Aorta (tissue), 5 donors: ENCODE measurements at places on chromosomes 1 and 21. TPM values are rescaled to one million over a fixed set of nuclear protein-coding genes. Genes with fewer than 3 reads are reported as not detected.

DNA sequence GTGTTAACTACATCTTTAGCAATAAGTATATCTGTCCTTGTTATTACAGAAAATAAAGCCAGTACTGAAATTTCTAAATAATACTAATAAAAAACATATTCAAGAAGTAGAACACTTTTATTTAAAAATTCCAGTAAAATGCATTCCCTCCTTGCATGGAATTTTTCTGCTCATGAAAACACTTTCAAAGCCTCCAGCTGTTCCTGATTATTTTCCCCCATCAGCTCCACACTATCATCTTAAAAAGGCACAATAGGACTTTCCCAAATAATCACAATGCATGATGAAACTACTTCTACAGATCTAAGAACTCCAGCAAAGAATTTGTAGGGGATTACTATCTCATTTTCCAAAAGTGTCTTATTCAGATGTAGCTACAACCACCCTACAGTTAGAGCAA is 162.6 kb upstream of the USP25 start:
- no peak overlapping the region for H3K4me3 ChIP-seq
- no peaks in the 10 kb centered on the region for H3K4me1 ChIP-seq
- H3K36me3 ChIP-seq = no peaks in the 10 kb centered on the region
- no peaks in the 10 kb centered on the region for H3K27me3 ChIP-seq
- DNase-seq = no peak

GRCh38 chr1:115595279-115596079 is 46.3 kb upstream of the VANGL1 start:
- H3K36me3 ChIP-seq = no peaks in the 10 kb centered on the region
- H3K27ac ChIP-seq = no peak overlapping the region
- no peaks in the 10 kb centered on the region for H3K4me1 ChIP-seq
- H3K4me3 ChIP-seq = no peak overlapping the region
- no peaks in the 10 kb centered on the region for H3K27me3 ChIP-seq
- DNase-seq = peak; percentile 95

DNA sequence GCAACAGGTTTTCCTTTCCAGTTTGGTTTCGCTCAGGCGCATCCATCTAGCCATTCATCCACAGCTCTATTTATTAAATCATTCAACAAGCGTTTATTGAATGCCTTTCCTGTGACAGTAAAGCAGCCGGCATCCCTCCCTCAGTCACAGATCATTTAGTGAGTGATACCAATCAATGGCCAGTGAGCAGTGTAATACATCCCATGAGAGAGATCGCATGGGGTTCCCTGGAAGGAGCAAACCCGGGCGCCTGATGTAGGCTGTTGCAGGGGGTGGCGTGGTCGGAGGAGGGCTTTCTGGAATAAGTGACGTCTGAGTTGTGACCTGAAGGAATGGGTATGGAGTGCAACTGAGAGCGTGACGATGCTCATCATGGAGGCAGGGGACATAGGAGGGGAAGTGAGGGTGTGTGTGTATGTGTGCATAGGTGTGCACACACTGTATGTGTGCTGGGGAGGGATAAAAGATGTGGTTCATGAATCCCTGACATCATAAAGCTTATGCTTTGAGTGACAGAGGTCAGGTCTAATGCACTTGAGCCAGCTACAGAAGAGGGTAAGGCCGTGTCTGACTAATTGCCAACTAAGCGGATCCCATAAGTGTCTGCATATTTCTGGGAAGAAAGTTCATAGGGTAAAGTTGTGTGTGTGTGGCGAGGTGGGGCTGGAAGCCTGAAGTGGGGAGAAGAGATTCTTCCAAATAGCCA is 6.6 kb downstream of the FCMR start:
- H3K27me3 ChIP-seq = no peaks in the 10 kb centered on the region
- DNase-seq = no peak
- no peak overlapping the region for H3K4me3 ChIP-seq
- H3K4me1 ChIP-seq = no peaks in the 10 kb centered on the region
- H3K27ac ChIP-seq = no peak overlapping the region
- H3K36me3 ChIP-seq = no peaks in the 10 kb centered on the region

- H3K4me1 ChIP-seq = no peaks in the 10 kb centered on the region
- no peaks in the 10 kb centered on the region for H3K27me3 ChIP-seq
- no peak overlapping the region for H3K27ac ChIP-seq
These were observed 169.5 kb upstream of the GALNT2 start for GRCh38 chr1:229897501-229897900.

- H3K27me3 ChIP-seq = no peaks in the 10 kb centered on the region
- H3K27ac ChIP-seq = no peak overlapping the region
- H3K4me3 ChIP-seq = no peak overlapping the region
- H3K36me3 ChIP-seq = no peaks in the 10 kb centered on the region
- no peak for DNase-seq
These were observed 37.7 kb downstream of the SYNJ1 start for GRCh38 chr21:32690085-32690484.

GRCh38 chr21:40146216-40146837 is 279.1 kb downstream of the PCP4 start:
- H3K36me3 ChIP-seq = no peaks in the 10 kb centered on the region
- no peaks in the 10 kb centered on the region for H3K4me1 ChIP-seq
- no peak for DNase-seq
- no peak overlapping the region for H3K27ac ChIP-seq
- H3K4me3 ChIP-seq = no peak overlapping the region
- H3K27me3 ChIP-seq = no peaks in the 10 kb centered on the region

- no peaks in the 10 kb centered on the region for H3K27me3 ChIP-seq
- H3K4me3 ChIP-seq = no peak overlapping the region
- H3K27ac ChIP-seq = no peak overlapping the region
- H3K4me1 ChIP-seq = no peaks in the 10 kb centered on the region
- H3K36me3 ChIP-seq = no peaks in the 10 kb centered on the region
- DNase-seq = no peak
These were observed 690.5 kb upstream of the NR5A2 start for GRCh38 chr1:199336745-199337640.

GRCh38 chr1:114108751-114109255 is 44.9 kb downstream of the SYT6 start:
- H3K27ac ChIP-seq = no peak overlapping the region
- no peak overlapping the region for H3K4me3 ChIP-seq
- H3K36me3 ChIP-seq = no peaks in the 10 kb centered on the region
- H3K4me1 ChIP-seq = no peaks in the 10 kb centered on the region
- no peaks in the 10 kb centered on the region for H3K27me3 ChIP-seq
- no peak for DNase-seq

DNA sequence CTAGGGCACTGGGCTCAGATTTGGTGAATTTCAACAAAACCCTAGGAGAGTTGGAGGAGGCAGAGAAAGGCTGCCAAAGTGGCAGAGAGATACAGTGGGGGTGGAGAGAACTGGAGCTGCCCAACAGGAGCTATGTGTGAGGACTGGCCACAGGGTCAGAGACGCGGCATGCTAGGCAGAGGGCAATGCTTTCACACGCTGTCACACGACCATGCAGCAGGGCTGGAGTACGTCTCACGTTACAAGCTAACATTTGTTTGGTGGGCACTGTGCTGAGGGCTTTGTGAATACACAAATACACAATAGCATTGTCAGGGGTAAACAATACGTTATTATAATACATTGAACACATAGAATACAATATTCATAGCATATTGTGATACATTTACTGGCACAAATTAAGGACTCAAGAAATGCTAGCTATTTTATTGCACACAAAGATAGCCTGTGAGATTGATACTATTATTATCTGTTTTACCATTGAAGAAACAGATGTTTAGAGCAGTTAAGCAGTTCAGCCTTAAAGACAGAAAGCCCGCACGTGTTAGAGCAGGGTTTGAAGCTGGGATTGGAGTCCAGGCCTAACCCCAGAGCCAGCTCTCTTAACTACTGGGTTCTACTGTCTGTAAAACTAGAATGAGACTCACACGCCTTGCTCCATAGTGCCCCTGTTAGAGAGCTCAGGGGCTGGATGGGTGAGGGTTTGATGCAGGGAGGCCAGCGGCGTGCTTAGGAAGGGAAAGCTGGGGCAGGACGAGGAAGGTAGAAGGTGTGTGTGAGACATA is 4.5 kb downstream of the RAB7B start:
- no peaks in the 10 kb centered on the region for H3K36me3 ChIP-seq
- H3K4me1 ChIP-seq = peaks cover 2% of the 10 kb centered on the region
- H3K27me3 ChIP-seq = no peaks in the 10 kb centered on the region
- H3K27ac ChIP-seq = no peak overlapping the region
- DNase-seq = no peak

GRCh38 chr1:183279835-183280234 is 93.8 kb downstream of the LAMC2 start:
- peaks cover 2% of the 10 kb centered on the region for H3K4me1 ChIP-seq
- no peak overlapping the region for H3K27ac ChIP-seq
- H3K27me3 ChIP-seq = no peaks in the 10 kb centered on the region
- H3K36me3 ChIP-seq = no peaks in the 10 kb centered on the region

DNA sequence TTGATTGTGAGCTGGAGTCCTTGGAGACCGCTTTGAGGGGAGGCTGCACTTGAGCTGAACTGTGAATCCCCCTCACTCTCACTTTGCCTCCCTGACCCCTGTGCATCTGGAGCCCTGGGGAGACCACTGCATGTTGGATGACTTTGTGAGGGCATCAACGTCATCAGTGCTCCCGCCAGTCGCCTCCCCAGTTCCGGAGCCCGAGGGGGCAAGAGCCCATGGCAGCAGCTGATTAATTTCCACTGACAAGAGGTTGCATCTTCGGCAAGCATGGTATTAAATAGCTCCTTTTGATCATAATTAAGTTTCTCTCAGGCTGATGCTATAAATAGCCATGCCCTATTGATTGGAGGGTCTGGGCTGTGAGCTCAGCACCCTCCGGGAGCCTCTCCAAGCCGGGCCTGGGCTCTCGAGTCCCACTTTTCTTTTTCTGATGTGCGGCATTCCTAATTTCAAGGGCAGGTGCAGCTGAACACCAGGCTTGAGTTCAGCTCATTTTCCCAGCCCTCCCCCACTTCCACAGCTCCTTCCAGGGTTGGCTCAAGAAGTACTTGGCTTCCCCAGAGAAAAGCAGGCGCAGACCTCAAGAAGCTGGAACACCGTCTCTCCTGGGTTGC is 33.2 kb downstream of the KCND3 start:
- no peaks in the 10 kb centered on the region for H3K36me3 ChIP-seq
- no peak overlapping the region for H3K27ac ChIP-seq
- H3K27me3 ChIP-seq = no peaks in the 10 kb centered on the region
- no peak overlapping the region for H3K4me3 ChIP-seq

GRCh38 chr1:51147394-51147793 is 45.4 kb downstream of the C1orf185 start:
- no peaks in the 10 kb centered on the region for H3K4me1 ChIP-seq
- H3K4me3 ChIP-seq = no peak overlapping the region
- no peak overlapping the region for H3K27ac ChIP-seq
- no peaks in the 10 kb centered on the region for H3K36me3 ChIP-seq
- no peaks in the 10 kb centered on the region for H3K27me3 ChIP-seq

GRCh38 chr1:234780112-234780511 is 170.1 kb upstream of the IRF2BP2 start:
- no peak for DNase-seq
- H3K36me3 ChIP-seq = no peaks in the 10 kb centered on the region

DNA sequence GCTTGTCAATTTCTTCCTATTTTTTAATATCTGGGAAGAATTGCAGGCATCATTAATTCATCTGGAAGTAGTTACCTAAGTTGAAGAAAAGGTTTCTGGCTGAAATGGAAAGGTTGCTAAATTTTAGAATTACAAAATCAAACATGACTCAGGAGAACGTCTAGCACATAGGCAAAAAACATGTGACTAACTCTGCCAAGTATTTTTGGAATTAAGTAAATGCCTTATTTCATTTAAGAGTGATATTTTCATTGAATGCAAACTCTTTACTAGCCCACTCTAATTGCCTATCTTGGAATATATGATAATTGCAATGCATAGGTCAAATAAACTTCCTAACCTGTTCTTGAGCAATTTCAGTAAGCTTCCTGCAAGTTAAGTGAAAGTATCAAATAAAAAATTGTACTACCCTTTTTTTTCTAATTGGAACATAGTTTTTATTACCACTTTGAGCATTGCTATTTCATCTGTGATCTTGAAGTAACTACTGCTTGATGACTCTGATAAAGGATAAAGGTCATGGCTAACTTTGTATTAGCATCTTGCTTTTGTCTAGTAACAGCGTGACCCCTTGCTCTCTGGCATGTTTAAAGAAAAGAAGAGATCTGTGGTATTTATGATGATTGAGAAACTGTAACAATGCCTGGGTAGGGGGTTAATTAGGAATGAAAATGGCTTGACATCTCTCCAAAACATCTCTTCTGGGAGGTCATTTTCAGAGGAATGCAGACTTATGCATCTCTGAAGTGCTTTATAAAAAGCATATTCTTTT is 208.3 kb upstream of the NCAM2 start:
- H3K36me3 ChIP-seq = no peaks in the 10 kb centered on the region
- no peaks in the 10 kb centered on the region for H3K4me1 ChIP-seq
- H3K27me3 ChIP-seq = no peaks in the 10 kb centered on the region
- H3K27ac ChIP-seq = no peak overlapping the region
- no peak overlapping the region for H3K4me3 ChIP-seq

GRCh38 chr21:37153935-37154350 is 80.9 kb downstream of the TTC3 start:
- H3K27ac ChIP-seq = peak overlapping the region; percentile 72
- no peak for DNase-seq

DNA sequence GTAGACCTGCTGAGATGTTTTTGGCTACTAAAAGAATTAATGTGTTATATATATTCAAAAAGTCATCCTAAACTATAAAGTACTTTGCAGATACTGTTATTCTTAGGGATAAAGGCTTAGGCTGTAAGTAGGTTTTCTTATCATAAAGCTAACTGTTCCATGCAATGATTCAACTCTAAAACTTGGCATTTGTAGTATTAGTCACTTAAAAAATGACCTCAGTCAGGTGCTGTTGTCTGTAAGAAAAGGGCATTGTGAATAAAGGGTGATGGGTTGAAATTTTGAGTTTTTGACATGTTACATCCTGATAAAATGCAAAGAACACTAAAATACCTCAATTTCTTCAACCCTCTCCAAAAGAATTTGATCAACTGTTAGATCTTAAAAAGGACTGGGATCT is 32.9 kb downstream of the ADCY10 start:
- H3K36me3 ChIP-seq = no peaks in the 10 kb centered on the region
- H3K27ac ChIP-seq = no peak overlapping the region
- no peaks in the 10 kb centered on the region for H3K4me1 ChIP-seq
- no peak overlapping the region for H3K4me3 ChIP-seq
- H3K27me3 ChIP-seq = no peaks in the 10 kb centered on the region

DNA sequence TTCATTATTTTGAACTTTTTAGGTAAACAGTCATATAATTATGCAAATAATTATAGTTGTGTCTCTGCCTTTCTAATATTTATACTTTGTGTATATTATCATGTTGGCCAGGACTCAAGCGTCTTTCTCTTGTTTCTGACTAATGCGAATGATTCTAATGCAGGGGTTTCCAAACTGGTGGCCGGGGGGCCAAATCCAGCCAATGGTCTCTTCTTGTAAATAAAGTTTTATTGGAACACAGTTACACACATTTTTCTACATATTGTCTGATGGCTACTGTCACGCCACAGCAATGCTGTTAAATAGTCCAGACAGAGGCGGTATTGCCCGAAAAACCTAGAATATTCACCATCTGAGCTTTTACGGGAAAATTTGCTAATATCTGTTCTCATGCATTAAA is 8.9 kb upstream of the POFUT2 start:
- H3K4me1 ChIP-seq = no peaks in the 10 kb centered on the region
- no peak for DNase-seq
- no peaks in the 10 kb centered on the region for H3K36me3 ChIP-seq
- H3K4me3 ChIP-seq = no peak overlapping the region

GRCh38 chr1:41417746-41418145 is 56.5 kb downstream of the FOXO6 start:
- no peaks in the 10 kb centered on the region for H3K27me3 ChIP-seq
- peak overlapping the region; percentile 28 for H3K27ac ChIP-seq
- no peak overlapping the region for H3K4me3 ChIP-seq
- H3K36me3 ChIP-seq = no peaks in the 10 kb centered on the region
- DNase-seq = no peak

Gene TNFRSF9
- 0.42 TPM for total RNA-seq

Gene RNF186
- total RNA-seq = not detected

Gene SPRR4
- not detected for total RNA-seq

Gene GNG4
- total RNA-seq = 0.69 TPM

Gene EXTL1
- total RNA-seq = 0.29 TPM

Gene ZBTB8OS
- total RNA-seq = 37.8 TPM

Gene FCGR3A
- 88.2 TPM for total RNA-seq

Gene ACKR1
- total RNA-seq = 226 TPM

Gene HSD3B1
- not detected for total RNA-seq
